ENCODE measurements at places on chromosomes 12 and 14.

- no peak for DNase-seq
These were observed 29.2 kb downstream of the HSP90AA1 start for GRCh38 chr14:102057480-102058114.

DNA sequence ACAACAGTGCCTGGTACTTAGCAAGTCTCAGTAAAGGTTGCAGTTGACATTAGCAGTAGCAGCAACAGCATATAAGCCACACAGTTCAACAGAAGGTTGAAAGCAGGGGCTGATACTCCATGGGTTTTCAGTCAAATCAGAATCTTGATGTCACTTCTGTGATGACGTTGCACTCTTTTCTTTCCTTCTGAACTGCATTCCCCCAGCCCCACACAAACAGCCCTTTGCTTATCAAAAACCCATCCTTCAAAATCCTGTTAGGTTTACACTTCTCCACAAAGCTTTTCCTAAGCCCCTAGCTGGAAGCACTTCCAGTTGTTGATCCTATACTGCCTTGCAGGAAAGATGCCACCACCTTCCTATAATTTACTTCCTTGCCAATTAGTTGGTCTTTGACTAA, 34.0 kb upstream of the KCNK13 start:
- DNase-seq: no peak

DNA sequence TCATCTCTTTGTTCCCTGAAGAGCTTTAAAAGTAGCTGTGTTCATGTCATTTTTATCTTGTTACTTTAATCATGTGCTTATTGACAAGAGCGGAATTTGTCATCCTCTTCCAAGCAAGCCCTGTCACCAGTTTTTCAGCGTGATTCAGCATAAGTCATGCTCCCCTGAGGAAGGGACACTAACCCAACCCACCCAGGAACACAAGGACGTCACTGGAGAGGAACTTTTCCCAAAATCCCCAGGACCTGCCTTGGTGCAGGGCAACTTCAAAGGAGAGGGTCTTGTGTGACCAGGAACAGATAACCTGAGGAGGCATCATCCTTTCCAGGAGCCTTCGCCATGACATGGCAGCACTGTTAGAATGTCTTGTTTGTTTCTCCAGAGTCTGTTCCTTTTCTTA, 107.1 kb upstream of the DIO3 start:
- DNase-seq: no peak

- DNase-seq: no peak
These were observed 8.8 kb upstream of the TRAF3 start for GRCh38 chr14:102768223-102769048.

- no peak for DNase-seq
These were observed 30.4 kb downstream of the FBXO34 start for GRCh38 chr14:55301437-55302121.

- DNase-seq: no peak
These were observed 50.4 kb downstream of the ACADS start for GRCh38 chr12:120775862-120776552.

GRCh38 chr12:30631740-30632139, 63.9 kb downstream of the IPO8 start:
- no peak for DNase-seq

Data from activated CD4-positive, CD25-positive, alpha-beta regulatory T cell (primary cell).